Large intestine (tissue), 12 donors: ENCODE measurements at places on chromosomes 16 and 17. TPM values are rescaled to one million over a fixed set of nuclear protein-coding genes. Genes with fewer than 3 reads are reported as not detected.

DNA sequence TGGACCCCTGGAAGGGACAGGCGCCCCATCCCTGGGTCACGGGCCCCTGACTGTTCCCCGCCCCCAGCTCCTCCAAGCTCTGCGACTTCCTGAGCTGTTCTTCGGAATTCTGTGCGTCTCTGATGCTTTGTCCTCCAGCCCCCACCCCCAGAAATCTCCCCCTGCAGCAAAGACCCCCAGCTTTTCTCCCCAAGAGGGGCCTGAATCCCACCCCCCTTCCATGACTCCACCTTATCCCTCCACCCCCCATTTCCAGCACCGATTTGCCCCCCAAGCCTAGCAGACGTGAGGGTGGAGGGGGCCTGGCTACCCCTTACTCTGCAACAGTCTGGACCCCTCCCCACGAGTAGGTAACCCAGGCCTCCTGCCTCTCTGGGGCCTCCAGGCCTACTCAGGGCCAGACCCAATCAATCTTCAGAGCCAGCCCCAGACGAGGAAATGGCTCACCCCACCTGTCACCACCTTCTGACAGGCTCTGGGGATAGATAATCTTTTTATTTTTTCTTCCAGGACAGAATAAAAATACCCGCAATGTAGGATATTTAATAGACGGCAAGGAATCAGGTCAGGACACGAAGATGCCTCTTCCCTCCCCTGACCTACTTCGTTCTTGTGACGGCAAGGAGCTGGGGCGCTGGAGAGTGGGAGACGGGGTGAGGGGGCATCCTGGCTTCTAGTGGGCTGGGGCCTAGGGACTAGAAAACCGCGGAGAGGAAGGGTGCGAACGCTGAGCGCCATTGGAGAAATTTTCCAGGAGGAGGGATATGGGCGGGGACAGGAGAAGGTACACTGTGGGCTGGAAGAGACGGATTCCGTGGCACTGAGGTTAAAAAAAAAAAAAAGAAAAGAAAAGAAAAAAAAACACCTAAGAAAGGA, 744 bp upstream of the PLXDC1 start:
- H3K4me1 ChIP-seq: peaks cover 5% of the 10 kb centered on the region
- H3K36me3 ChIP-seq: no peaks in the 10 kb centered on the region
- no peak overlapping the region for H3K27ac ChIP-seq
- DNase-seq: no peak
- H3K4me3 ChIP-seq: peak overlapping the region; percentile 70

- peaks cover 10% of the 10 kb centered on the region for H3K4me1 ChIP-seq
- no peak overlapping the region for H3K27ac ChIP-seq
- H3K4me3 ChIP-seq: no peak overlapping the region
- DNase-seq: no peak
- H3K36me3 ChIP-seq: no peaks in the 10 kb centered on the region
These were observed 59.0 kb upstream of the RPH3AL start for GRCh38 chr17:411421-412120.

DNA sequence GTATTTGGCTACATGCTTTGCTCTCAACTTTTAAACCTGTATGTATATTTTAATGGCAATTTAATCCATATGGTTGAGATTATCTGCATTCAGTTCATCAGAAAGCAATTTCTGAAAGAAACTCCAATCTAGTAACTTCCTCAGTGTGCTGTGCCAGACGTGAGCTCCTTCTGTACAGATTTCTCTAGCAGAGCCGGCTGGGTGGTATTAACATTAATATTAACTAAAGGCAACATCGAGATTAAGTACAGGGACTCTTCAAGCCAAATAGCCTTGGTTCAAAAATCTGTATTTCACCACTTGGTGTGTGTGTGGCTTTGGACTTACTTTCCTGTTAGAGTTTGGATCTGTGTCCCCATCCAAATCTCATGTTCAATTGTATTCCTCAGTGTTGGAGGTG, 55.5 kb upstream of the NUDT7 start:
- no peaks in the 10 kb centered on the region for H3K4me1 ChIP-seq
- H3K36me3 ChIP-seq: no peaks in the 10 kb centered on the region
- no peak overlapping the region for H3K4me3 ChIP-seq
- no peak overlapping the region for H3K27ac ChIP-seq
- H3K27me3 ChIP-seq: no peaks in the 10 kb centered on the region

DNA sequence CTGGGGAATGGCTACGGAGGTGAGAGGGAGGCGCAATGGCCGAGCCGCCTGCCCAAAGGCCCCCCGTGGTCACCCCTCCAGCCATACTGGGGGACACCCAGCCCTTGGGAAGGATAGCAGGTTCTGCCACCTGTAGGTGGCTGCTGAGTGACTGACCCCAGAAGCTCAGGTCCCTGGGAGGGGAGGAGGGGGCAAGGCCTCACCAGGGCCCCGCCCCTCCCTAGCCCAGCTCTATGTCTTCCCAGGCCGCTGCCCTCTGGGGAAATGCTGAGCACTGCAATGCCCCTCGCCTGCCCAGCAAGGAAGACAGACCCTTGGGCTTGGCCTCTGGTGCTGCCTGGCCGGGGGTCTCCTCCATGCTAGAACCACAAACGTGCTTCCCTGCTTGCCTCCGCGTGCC, 11.4 kb upstream of the CLDN9 start:
- no peak overlapping the region for H3K27ac ChIP-seq
- H3K36me3 ChIP-seq: no peaks in the 10 kb centered on the region
- peaks cover 7% of the 10 kb centered on the region for H3K27me3 ChIP-seq

GRCh38 chr16:81539009-81539758, 94.6 kb downstream of the CMIP start:
- no peaks in the 10 kb centered on the region for H3K27me3 ChIP-seq
- H3K4me1 ChIP-seq: peaks cover 34% of the 10 kb centered on the region
- H3K36me3 ChIP-seq: peaks cover 2% of the 10 kb centered on the region

- H3K4me1 ChIP-seq: no peaks in the 10 kb centered on the region
- no peak for DNase-seq
- H3K4me3 ChIP-seq: no peak overlapping the region
These were observed 12.5 kb upstream of the PYY start for GRCh38 chr17:43966276-43966675.

- H3K36me3 ChIP-seq: no peaks in the 10 kb centered on the region
- H3K4me1 ChIP-seq: peaks cover 36% of the 10 kb centered on the region
- H3K4me3 ChIP-seq: no peak overlapping the region
- H3K27ac ChIP-seq: peak overlapping the region; percentile 92
- DNase-seq: no peak
- H3K27me3 ChIP-seq: no peaks in the 10 kb centered on the region
These were observed 12.3 kb upstream of the MPRIP start for GRCh38 chr17:17029938-17030337.

DNA sequence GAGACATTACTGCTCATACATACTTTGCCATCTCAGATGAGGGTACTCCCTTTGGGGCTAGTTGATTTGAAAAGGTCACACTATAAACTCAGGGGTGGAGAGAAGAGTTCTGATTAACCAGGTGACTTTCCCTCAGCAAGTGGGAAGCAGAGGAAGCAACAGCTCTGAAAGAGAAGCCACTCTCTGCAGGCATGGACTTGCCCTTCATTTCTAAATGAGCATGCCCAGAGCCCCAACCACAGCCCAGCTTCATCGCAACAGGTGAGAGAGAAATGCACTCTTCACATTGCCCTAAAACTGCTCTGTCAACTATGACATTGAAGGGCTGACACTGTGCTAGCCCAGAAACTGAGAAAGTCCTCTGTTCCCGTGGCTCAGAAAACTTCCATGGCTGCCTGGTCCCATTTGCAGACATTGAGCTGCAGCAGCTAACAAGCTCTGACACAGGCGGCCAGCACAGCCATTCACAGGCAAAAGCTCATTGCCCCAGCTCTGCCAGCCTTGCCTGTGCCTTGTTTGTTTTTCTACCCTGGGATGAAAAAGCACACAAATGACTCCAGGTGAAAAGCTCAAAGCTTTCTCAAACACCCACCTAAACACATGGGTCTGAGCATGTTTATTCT, 419.8 kb upstream of the DYNLRB2 start:
- no peaks in the 10 kb centered on the region for H3K27me3 ChIP-seq
- no peaks in the 10 kb centered on the region for H3K36me3 ChIP-seq
- no peak overlapping the region for H3K27ac ChIP-seq

- H3K27ac ChIP-seq: peak overlapping the region; percentile 8
- no peak for DNase-seq
- peaks cover 18% of the 10 kb centered on the region for H3K27me3 ChIP-seq
- no peaks in the 10 kb centered on the region for H3K36me3 ChIP-seq
These were observed 442 bp downstream of the ABCC3 start for GRCh38 chr17:50634915-50635731.

- DNase-seq: no peak
- no peaks in the 10 kb centered on the region for H3K27me3 ChIP-seq
- H3K36me3 ChIP-seq: no peaks in the 10 kb centered on the region
- H3K27ac ChIP-seq: peak overlapping the region; percentile 57
- H3K4me3 ChIP-seq: no peak overlapping the region
These were observed 192.8 kb downstream of the WWOX start for GRCh38 chr16:78292086-78292843.

GRCh38 chr17:9941305-9941704, 36.2 kb upstream of the RCVRN start:
- no peak for DNase-seq
- H3K36me3 ChIP-seq: peaks cover 10% of the 10 kb centered on the region
- H3K4me3 ChIP-seq: no peak overlapping the region
- H3K27me3 ChIP-seq: no peaks in the 10 kb centered on the region
- no peak overlapping the region for H3K27ac ChIP-seq

- H3K4me1 ChIP-seq: peaks cover 6% of the 10 kb centered on the region
- H3K27me3 ChIP-seq: peaks cover 23% of the 10 kb centered on the region
- DNase-seq: no peak
These were observed 92.1 kb downstream of the ZDHHC7 start for GRCh38 chr16:84919269-84919668.

DNA sequence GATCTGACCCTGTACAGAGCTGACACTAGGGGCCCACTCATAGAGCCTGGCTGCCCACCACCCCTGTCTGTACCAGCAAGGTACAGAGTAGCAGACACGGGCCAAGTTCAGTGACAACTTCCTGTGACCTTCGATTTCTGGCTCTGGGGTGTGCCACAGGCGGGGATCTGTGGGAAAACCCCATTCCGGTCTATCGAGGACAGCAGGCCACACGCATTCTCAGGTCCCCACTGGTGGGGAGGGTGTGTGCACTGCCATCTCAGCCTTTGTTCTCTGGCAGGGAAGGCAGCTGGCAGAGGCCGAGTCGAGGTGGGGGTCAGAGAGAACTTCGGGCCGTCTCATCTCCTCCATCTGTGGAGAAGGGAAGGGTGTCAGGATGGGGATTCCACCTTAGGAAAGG, 10.0 kb downstream of the NLE1 start:
- H3K4me1 ChIP-seq: no peaks in the 10 kb centered on the region
- H3K36me3 ChIP-seq: peaks cover 62% of the 10 kb centered on the region
- no peak overlapping the region for H3K4me3 ChIP-seq

- no peaks in the 10 kb centered on the region for H3K36me3 ChIP-seq
- DNase-seq: peak; percentile 36
- H3K4me1 ChIP-seq: no peaks in the 10 kb centered on the region
- H3K27ac ChIP-seq: no peak overlapping the region
- no peaks in the 10 kb centered on the region for H3K27me3 ChIP-seq
- no peak overlapping the region for H3K4me3 ChIP-seq
These were observed 40.8 kb upstream of the BPTF start for GRCh38 chr17:67784364-67785121.

GRCh38 chr16:73053364-73054124, 5.6 kb upstream of the ZFHX3 start:
- DNase-seq: peak; percentile 50
- no peaks in the 10 kb centered on the region for H3K27me3 ChIP-seq
- H3K36me3 ChIP-seq: no peaks in the 10 kb centered on the region
- peaks cover 63% of the 10 kb centered on the region for H3K4me1 ChIP-seq
- no peak overlapping the region for H3K4me3 ChIP-seq

DNA sequence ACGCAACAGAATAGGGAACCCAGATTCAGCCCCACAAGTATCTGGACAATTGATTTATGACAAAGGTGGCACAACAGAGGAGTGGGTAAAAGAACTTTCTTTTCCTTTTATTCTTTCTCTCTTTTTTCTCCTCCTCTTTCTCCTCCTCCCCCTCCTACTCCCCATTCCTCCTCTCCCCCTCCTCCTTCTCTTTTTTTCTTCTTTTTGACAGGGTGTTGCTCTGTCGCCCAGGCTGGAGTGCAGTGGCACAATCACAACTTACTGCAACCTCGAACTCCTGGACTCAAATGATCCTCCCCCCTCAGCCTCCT, 16.1 kb downstream of the GNGT2 start:
- DNase-seq: no peak
- no peak overlapping the region for H3K27ac ChIP-seq

DNA sequence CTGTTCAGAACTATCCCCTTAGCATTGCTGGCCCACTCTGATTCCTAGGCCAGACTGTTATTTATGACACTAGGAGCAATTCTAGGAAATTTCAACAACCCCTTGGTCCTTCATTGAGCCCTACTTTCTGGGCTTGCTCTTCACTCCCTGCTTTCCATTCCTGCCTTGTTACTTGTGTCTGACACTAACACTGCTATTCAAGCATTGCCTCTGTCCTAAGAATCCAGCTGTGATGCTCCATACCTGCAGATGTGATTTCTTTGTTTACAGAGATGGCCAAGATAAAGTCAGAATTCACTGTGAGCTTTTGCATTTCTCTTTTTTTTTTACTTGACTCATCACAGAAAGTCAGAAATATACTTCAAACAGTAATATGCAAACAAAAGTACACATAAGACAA, 377.2 kb upstream of the GOT2 start:
- H3K4me3 ChIP-seq: no peak overlapping the region
- H3K36me3 ChIP-seq: no peaks in the 10 kb centered on the region
- DNase-seq: no peak
- no peak overlapping the region for H3K27ac ChIP-seq
- no peaks in the 10 kb centered on the region for H3K27me3 ChIP-seq

TPSG1 gene
- 25.4 TPM for polyA plus RNA-seq

SCARF1 gene
- polyA plus RNA-seq: 6.5 TPM

OR4D1 gene
- 0.01 TPM for polyA plus RNA-seq

CCL1 gene
- not detected for polyA plus RNA-seq

SPAG9 gene
- polyA plus RNA-seq: 68.2 TPM

KRT20 gene
- 31.7 TPM for polyA plus RNA-seq

CDH8 gene
- polyA plus RNA-seq: 2.0 TPM

ATP2C2 gene
- polyA plus RNA-seq: 17.4 TPM

KCNAB3 gene
- polyA plus RNA-seq: 5.3 TPM

KRT23 gene
- 0.18 TPM for polyA plus RNA-seq
